Left ventricle myocardium inferior (tissue), 1 donor: ENCODE measurements at places on chromosomes 16 and 17.
A peak's percentile ranks its signal among the peaks of the same experiment; 100 is the strongest.

- H3K4me3 ChIP-seq: peak overlapping the region; percentile 96
- no peak for DNase-seq
- no peaks in the 10 kb centered on the region for H3K36me3 ChIP-seq
These were observed 1.5 kb downstream of the MCRIP1 start for GRCh38 chr17:81831563-81831956.

- H3K4me1 ChIP-seq: peaks cover 9% of the 10 kb centered on the region
- DNase-seq: no peak
- no peaks in the 10 kb centered on the region for H3K27me3 ChIP-seq
These were observed 121.5 kb downstream of the STXBP4 start for GRCh38 chr17:55090079-55090492.

GRCh38 chr16:57609541-57610401, 18.7 kb upstream of the ADGRG1 start:
- DNase-seq: no peak
- H3K4me1 ChIP-seq: peaks cover 14% of the 10 kb centered on the region
- no peaks in the 10 kb centered on the region for H3K36me3 ChIP-seq
- no peak overlapping the region for H3K4me3 ChIP-seq

- DNase-seq: no peak
- H3K4me3 ChIP-seq: no peak overlapping the region
- no peak overlapping the region for H3K27ac ChIP-seq
These were observed 114.8 kb upstream of the C16orf82 start for GRCh38 chr16:26951950-26952349.

DNA sequence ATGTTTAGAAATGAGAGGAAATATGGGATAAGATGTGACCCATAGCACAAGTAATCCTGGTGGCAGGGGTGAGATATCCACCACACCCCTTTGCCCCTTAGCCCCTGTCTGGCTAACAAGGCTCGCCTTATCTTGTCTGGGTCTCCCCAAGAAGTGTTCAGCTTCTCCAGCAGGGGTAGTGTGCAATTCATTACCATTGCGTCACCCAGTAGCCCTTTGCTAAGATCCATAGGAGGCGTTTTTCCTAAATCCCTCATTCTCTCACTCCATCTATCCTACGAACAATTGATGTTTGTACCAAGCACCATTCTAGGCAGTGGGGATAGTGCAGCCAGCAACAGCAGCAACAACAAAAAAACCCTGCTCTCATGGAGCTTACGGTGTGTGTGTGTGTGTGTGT, 30.8 kb downstream of the CCDC42 start:
- no peaks in the 10 kb centered on the region for H3K36me3 ChIP-seq
- no peak overlapping the region for H3K27ac ChIP-seq
- DNase-seq: no peak
- peaks cover 9% of the 10 kb centered on the region for H3K4me1 ChIP-seq

GRCh38 chr17:49190932-49191331, 19.4 kb downstream of the GNGT2 start:
- H3K27ac ChIP-seq: no peak overlapping the region
- H3K36me3 ChIP-seq: no peaks in the 10 kb centered on the region
- peaks cover 20% of the 10 kb centered on the region for H3K4me1 ChIP-seq

GRCh38 chr17:78995761-78996451, 13.7 kb downstream of the CANT1 start:
- no peak overlapping the region for H3K4me3 ChIP-seq
- no peak overlapping the region for H3K27ac ChIP-seq
- H3K36me3 ChIP-seq: peaks cover 74% of the 10 kb centered on the region
- H3K27me3 ChIP-seq: no peaks in the 10 kb centered on the region
- no peak for DNase-seq
- H3K4me1 ChIP-seq: peaks cover 49% of the 10 kb centered on the region

GRCh38 chr16:23575834-23576233, 18.3 kb downstream of the UBFD1 start:
- peaks cover 18% of the 10 kb centered on the region for H3K4me1 ChIP-seq
- H3K36me3 ChIP-seq: peaks cover 90% of the 10 kb centered on the region
- H3K27ac ChIP-seq: no peak overlapping the region
- DNase-seq: no peak

- no peak for DNase-seq
- no peaks in the 10 kb centered on the region for H3K27me3 ChIP-seq
- H3K36me3 ChIP-seq: no peaks in the 10 kb centered on the region
- peak overlapping the region; percentile 64 for H3K4me3 ChIP-seq
These were observed 128.9 kb upstream of the RCVRN start for GRCh38 chr17:10033959-10034358.

- H3K27ac ChIP-seq: no peak overlapping the region
- H3K36me3 ChIP-seq: no peaks in the 10 kb centered on the region
These were observed 33.1 kb upstream of the MEIOC start for GRCh38 chr17:44623070-44623725.

DNA sequence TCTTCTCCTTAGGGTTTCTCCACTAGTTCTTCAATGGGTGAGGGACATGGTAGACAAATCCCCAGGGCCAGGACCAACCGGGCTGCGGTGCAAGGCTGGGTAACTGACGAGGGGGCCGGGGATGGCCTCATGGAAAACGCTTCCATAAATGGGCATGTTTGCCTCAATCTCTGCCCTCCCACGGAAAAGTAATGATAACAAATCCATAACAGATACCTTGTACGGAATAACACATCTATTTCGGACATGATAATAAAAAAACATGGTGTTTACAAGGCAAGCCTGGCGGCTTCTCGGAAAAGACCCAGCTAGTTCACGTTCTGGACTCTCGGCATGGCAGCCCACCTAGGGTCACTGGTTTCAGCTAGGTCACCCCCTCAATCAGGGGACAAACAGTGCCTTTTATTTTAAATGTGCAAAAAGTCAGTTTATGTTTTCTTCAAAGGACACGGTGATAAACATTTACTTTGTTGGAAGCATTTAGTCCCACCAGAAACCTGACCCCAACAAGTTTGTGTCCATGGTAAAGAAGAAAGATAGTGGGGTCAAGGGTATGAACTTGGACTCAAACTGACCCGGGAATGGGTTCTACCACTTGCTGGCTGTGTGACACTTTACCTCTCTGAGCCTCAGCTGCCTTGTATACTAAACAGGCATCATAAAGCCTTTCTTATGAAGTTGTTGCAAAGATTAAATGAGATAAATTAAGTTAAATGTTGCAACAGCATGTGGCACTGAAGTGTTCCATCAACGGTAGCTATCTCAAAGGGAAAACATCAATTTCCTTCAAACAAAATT, 1.7 kb downstream of the MYH11 start:
- no peak for DNase-seq
- H3K4me1 ChIP-seq: peaks cover 17% of the 10 kb centered on the region
- no peaks in the 10 kb centered on the region for H3K36me3 ChIP-seq

- H3K4me1 ChIP-seq: peaks cover 82% of the 10 kb centered on the region
- H3K4me3 ChIP-seq: peak overlapping the region; percentile 96
- peak overlapping the region; percentile 100 for H3K27ac ChIP-seq
- H3K27me3 ChIP-seq: no peaks in the 10 kb centered on the region
- peaks cover 61% of the 10 kb centered on the region for H3K36me3 ChIP-seq
These were observed 2.9 kb downstream of the SRSF2 start for GRCh38 chr17:76734080-76734840.

GRCh38 chr17:44203731-44204440, 4.2 kb upstream of the ATXN7L3 start:
- H3K27me3 ChIP-seq: no peaks in the 10 kb centered on the region
- H3K27ac ChIP-seq: peak overlapping the region; percentile 5
- peaks cover 23% of the 10 kb centered on the region for H3K4me1 ChIP-seq
- no peak overlapping the region for H3K4me3 ChIP-seq

DNA sequence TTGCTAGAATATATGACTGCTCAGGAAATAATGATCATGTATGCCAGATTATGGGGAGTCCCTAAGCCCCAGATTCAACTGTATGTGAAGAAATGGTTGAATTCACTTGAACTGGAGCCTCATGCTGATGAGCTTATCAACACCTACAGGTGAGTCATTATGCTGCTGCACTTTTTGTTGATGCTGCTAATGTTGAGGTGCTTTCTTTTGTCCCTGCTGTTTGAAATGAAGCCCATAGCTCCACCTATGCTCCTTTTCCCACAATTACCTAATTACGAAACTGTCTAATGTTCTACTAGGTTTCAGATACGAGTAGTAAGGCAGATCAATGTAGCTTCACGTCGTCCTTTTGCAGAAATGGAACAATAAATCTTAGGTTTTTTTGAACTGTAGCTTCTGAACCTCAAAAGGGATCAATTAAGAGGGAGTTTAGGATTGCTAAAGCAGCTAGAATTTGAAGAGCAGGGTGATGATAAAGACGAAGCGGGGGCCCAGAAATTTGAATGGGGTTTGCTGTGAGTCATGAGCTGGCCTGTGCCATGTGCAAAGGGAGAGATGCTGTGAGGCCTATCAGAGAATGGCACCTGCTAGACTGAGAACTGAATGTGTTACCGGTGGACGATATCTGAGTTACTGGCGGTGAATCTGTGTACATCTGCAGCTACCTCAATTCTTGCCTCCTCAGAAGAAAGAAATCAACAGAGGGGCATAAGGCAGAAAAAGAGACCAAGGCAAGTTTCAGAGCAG, 6.1 kb upstream of the UQCRC2 start:
- no peaks in the 10 kb centered on the region for H3K27me3 ChIP-seq
- no peak overlapping the region for H3K4me3 ChIP-seq
- no peaks in the 10 kb centered on the region for H3K36me3 ChIP-seq
- no peak overlapping the region for H3K27ac ChIP-seq
- H3K4me1 ChIP-seq: peaks cover 25% of the 10 kb centered on the region

DNA sequence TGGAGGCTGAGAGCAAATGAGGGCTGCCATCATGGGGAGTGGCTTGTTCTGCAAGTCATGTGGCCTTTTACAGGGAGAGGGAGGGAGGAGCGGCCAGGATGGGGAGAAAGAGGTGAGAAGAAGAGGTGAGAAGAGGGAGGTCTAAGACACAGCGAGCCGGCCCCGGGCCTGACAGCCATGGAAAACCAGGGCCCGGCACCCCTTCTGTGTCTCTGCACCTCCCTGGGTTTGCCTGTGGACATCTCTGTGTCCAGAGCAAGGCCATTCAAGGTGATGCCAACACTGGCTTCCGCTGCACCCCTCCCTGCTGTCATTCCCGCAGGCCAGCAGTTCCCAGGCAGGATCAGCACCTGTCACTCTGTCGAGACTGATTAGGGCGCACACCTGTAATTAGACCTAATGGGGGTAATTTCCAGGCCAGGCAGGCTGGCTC, 75.6 kb downstream of the MGAT5B start:
- no peak for DNase-seq
- no peak overlapping the region for H3K4me3 ChIP-seq
- H3K27me3 ChIP-seq: peaks cover 65% of the 10 kb centered on the region
- no peaks in the 10 kb centered on the region for H3K4me1 ChIP-seq
- H3K27ac ChIP-seq: no peak overlapping the region
- no peaks in the 10 kb centered on the region for H3K36me3 ChIP-seq

DNA sequence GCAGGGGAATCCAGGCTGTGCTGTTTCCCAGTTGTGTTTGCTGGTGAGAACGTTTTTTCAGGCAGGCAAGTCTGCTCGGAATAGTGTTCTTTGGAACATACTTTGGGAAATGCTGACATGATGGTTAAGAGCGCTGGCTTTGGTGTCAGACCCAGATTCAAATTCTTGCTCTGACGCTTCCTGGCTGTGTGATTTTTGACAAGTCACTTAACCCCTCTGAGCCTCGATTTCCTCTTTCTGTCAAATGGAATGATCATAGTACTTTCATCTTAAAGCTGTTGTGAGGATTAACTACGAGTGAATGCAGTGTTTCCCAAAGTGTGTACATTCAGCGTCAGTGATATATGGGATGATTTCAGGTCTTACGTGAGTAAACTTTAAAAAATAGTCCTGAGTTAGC, 4.8 kb downstream of the FBRS start:
- peaks cover 58% of the 10 kb centered on the region for H3K4me1 ChIP-seq
- H3K27me3 ChIP-seq: no peaks in the 10 kb centered on the region
- peaks cover 77% of the 10 kb centered on the region for H3K36me3 ChIP-seq
- H3K4me3 ChIP-seq: no peak overlapping the region
- DNase-seq: no peak

DNA sequence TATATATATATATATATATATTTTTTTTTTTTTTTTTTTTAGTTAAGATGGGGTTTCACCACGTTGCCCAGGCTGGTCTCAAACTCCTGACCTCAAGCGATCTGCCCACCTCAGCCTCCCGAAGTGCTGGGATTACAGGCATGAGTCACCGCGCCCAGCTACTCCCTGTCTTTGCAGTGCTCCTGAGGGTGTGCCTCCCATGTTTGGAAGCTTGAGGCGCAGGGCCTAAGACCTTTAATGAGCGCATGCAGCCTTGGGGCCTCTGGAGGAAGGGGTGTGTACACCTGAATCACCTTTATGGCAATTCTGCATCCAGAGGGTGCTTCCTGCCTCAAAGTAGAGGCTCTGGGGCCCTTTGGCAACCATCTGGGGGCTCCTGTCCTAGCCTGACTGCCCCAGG, 219.4 kb upstream of the CIBAR2 start:
- no peak overlapping the region for H3K27ac ChIP-seq
- H3K36me3 ChIP-seq: no peaks in the 10 kb centered on the region
- H3K4me1 ChIP-seq: peaks cover 49% of the 10 kb centered on the region
- H3K27me3 ChIP-seq: no peaks in the 10 kb centered on the region

DNA sequence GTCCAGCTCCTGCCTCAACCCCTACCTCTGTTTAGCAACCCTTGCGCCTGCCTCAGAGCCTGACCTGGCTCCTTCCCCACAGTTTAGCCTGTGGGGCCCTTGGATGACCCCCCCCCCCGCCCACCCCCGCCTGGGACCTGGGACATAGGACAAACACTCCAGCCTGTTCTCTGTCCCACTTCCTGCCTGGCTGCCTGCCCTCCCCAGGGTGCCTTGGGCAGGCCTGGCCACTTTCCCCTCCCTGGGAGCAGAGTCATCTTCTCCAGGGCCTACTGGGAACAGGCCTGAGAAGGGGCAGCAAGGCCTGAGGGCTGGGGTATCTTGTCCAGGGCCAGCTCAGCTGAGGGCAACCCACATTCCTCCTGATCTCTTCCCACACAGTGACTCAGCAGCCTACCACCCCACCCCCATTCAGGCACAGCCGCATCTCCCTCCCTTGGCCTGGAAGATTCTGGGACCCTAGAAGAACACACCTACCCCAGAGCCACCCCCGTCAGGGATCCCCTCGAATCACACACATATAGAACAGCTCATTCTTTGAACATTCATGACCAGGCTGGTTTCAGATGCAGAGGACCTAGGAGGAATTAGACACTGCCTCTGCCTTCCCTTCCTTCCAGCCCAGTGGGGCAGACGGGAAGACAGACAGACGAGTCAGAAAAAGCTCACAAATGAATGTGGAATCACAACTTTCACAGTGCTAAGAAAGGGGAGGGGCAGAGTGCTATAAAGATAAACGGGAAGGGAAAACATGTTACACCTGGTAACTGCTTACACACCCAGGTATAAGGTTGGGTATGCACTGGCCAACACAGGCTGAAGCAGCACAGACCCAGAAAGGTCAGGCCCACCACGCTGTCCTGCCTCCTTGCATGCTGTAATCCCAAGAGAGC, 6.0 kb downstream of the FHOD1 start:
- peak overlapping the region; percentile 98 for H3K27ac ChIP-seq
- peak overlapping the region; percentile 12 for H3K4me3 ChIP-seq
- peaks cover 36% of the 10 kb centered on the region for H3K36me3 ChIP-seq
- DNase-seq: peak; percentile 81

GRCh38 chr17:80023481-80024205, 12.0 kb downstream of the TBC1D16 start:
- H3K4me3 ChIP-seq: peak overlapping the region; percentile 53
- no peaks in the 10 kb centered on the region for H3K27me3 ChIP-seq
- H3K4me1 ChIP-seq: peaks cover 23% of the 10 kb centered on the region
- DNase-seq: no peak
- H3K36me3 ChIP-seq: no peaks in the 10 kb centered on the region
